Activated CD8-positive, alpha-beta memory T cell treated with anti-CD3 and anti-CD28 coated beads, Interleukin-2, amount 10 ng/mL, durations not matched to agents 7 days and 5 days (primary cell): ENCODE measurements at places on chromosomes 5 and 9. TPM values are rescaled to one million over a fixed set of nuclear protein-coding genes. Genes with fewer than 3 reads are reported as not detected.

The ABO gene
- total RNA-seq: not detected

DNA sequence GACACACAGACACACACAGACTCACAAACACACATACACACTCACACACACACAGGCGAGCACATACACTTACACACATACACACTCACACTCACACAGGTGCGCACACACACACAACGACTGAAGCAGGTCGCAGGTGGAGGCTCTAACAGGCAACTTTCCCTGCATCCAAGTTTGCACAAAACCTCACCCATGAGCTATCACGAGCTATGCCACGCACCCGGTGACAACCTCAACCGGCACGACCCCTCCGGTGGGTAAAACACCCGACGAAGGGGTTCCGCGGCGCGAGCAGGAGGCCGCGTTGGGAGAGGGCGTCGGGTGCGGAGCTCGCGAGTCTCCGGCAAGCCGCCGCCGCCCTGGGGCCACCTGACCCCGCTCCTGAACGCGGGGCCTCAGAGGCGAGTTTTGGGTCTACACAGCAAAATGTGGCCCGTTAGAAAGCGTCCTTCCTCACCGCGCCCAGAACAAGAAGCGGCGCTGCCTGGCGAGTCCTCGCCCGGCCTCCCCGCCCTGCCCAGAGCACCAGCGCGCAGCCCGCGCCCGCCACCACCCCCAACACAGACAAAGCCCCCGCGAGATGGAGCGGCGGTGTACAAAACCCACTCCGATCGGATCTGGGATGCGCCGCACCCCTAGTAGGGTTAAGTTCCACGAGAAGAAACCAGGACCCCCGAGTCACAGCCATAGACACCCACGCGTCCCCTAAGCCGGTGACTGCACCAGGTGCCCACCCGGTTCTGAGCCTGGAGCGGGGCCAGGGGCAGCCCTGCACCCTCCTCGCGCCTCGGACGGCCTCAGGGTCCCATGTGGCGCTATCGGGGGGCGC is 665 bp downstream of the SLC6A3 start:
- no peak overlapping the region for H3K27ac ChIP-seq
- peak; percentile 28 for DNase-seq
- peaks cover 26% of the 10 kb centered on the region for H3K4me1 ChIP-seq
- H3K4me3 ChIP-seq: no peak overlapping the region
- H3K27me3 ChIP-seq: peaks cover 58% of the 10 kb centered on the region
- no peaks in the 10 kb centered on the region for H3K36me3 ChIP-seq

The MLANA gene
- total RNA-seq: not detected

The GZMA gene
- total RNA-seq: 1,065 TPM

- H3K4me1 ChIP-seq: peaks cover 4% of the 10 kb centered on the region
- H3K27me3 ChIP-seq: no peaks in the 10 kb centered on the region
- no peak for DNase-seq
- H3K4me3 ChIP-seq: no peak overlapping the region
Observed at GRCh38 chr5:142072488-142072887, 36.1 kb upstream of the NDFIP1 start.

- peaks cover 26% of the 10 kb centered on the region for H3K27me3 ChIP-seq
- peak; percentile 70 for DNase-seq
- no peak overlapping the region for H3K4me3 ChIP-seq
- no peaks in the 10 kb centered on the region for H3K36me3 ChIP-seq
Observed at GRCh38 chr9:98998441-98999151, 54.9 kb downstream of the COL15A1 start.

DNA sequence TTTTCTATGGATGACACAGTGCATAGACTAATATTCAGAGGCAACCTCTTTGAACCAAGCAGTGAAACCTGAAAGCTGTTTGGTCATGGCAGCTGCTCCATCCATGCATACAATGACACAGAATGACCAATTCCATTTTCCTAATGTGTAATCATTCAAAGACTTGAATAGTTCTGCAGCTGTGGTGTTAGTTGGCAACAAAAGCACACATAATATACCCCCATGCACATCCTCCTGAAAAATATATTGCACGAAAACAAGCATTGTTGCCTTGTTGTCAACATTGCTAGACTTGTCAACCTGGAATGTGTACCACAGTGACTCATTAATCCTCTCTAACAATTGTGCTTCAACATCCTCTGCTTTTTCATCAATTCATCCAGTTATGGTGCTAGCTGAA is 71.0 kb upstream of the SEMA6A start:
- no peak for DNase-seq
- H3K27me3 ChIP-seq: no peaks in the 10 kb centered on the region
- H3K36me3 ChIP-seq: no peaks in the 10 kb centered on the region
- no peaks in the 10 kb centered on the region for H3K4me1 ChIP-seq
- no peak overlapping the region for H3K27ac ChIP-seq

The FOXD4L5 gene
- 0.18 TPM for total RNA-seq

The SLIT3 gene
- total RNA-seq: 0.09 TPM

DNA sequence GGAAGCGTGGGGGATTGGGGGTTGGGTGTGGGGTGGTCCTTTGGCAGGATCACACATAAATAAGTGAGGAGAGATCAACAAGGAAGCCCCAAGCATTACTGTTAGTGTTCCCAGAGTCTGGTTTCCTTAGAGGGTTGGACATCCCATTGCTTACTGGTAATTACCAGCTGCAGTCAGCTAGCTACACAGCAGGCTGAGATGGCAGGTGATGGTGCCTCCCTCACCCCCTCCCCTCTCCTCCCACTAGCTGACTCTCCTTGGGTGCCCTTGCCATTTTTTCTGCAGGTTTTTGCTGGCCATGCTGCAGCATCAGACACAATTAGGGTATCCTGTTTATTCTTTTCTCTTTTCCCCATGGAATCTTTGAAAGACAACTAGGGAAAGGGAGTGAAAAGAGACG is 107.5 kb upstream of the TLR4 start:
- no peak for DNase-seq
- H3K4me1 ChIP-seq: no peaks in the 10 kb centered on the region
- no peak overlapping the region for H3K4me3 ChIP-seq
- no peak overlapping the region for H3K27ac ChIP-seq
- H3K36me3 ChIP-seq: no peaks in the 10 kb centered on the region

GRCh38 chr9:129405089-129405826 is 215.6 kb downstream of the C9orf50 start:
- no peak overlapping the region for H3K27ac ChIP-seq
- H3K36me3 ChIP-seq: peaks cover 4% of the 10 kb centered on the region
- no peak overlapping the region for H3K4me3 ChIP-seq
- H3K4me1 ChIP-seq: peaks cover 1% of the 10 kb centered on the region

DNA sequence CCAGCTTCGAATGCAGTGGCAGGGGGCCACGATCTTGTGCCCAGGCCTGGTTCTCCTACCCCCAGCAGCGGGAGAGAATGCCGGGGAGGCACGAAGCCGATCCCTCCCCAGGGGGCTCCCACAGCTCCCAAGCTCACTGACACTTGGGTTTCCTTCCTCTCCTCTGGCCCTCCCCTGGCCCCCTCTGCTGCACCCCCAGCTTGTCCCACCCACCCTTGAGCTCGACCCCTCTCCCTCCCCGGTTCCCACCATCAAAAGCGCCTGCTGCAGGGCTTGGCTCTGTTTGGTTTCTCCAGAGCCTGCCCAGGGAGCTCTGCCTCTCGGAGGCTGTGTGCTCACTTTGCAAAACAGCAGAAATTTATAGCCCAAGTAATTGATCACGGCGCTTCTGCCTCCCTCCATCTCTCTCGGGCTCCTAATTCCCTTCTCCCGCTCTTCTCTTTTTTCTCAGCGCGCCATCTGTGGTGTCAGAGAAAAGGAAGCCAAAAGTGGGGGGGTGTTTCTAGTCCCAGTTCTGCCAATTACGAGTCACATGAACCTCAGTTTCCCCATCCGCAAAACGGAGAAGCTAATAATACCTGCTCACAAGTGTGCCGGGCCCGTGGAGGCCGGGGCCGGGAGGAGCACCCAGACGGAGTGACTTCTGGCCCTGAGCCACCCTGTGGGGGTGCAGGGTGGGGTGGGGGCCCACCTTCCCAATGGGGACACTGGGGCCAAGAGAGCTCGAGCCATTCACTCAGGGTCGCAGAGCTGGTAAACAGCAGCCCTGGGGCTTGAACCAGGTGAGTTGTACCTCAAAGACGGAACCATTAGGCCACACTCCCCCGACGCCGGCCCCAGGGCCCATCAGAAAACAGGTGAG is 141.2 kb upstream of the IER5L start:
- H3K36me3 ChIP-seq: no peaks in the 10 kb centered on the region
- H3K4me3 ChIP-seq: no peak overlapping the region
- peaks cover 8% of the 10 kb centered on the region for H3K27me3 ChIP-seq
- no peak overlapping the region for H3K27ac ChIP-seq

DNA sequence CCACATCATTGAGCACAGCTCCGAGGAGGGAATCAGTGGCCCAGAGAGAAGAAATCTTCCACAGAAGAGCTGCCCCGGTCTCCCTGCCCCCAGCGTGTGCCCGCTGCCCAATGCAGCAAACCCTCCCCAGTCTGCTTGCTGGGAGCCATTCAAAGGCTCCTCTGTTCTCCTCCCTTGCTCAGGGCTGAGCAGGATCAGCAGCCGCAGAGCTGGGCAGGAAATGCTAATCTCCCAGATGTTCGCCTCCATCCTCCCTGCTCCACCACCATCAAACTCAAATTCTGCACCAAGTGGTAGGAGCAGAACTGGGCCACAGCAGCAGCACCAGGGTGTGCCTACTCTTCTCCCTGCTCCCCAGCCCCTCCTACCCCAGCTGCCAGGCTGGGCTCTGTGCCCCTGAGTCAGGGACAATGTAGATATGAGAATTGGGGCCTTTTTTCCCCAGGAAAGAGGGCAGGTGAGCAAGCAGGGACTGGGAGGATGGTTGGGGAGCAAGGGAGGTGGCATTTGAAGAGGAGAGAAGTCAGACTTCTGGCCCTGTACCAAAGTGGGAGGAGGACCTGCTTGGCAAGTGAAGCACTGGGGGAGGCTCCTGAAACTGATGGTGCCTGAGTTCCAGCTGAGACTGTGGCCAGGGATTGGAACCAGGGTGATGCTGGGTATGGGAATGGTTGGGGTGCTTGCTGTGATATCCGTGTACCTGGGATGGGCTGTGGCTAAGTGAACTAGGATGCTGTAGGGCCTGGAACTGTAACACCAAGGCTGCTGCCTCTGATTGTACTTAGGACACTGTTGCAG is 1.9 kb upstream of the PCDH1 start:
- H3K4me1 ChIP-seq: peaks cover 22% of the 10 kb centered on the region
- DNase-seq: no peak
- H3K27ac ChIP-seq: no peak overlapping the region
- H3K4me3 ChIP-seq: no peak overlapping the region
- peaks cover 88% of the 10 kb centered on the region for H3K27me3 ChIP-seq

DNA sequence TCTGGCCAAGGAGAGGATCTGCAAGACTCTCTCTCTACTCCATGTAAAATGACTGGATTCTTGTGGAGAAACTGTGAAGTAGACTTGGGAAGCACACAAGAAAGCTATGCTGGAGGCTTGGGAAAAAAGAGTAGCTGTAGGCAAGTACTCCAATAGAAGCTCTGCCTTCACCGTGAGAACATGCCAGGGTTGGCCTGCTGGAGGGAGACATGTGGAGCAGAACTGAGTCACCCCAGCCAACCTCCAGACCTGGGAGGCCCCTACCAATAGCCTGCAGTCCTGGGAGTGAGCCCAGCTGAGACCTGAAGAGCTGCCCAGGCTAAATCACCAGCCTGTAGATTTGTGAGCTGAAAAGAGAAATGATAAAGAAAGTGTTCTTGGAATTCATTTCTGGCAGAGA is 66.6 kb downstream of the DEPDC1B start:
- no peaks in the 10 kb centered on the region for H3K4me1 ChIP-seq
- DNase-seq: no peak
- no peak overlapping the region for H3K4me3 ChIP-seq
- peaks cover 52% of the 10 kb centered on the region for H3K36me3 ChIP-seq

The CCNJL gene
- not detected for total RNA-seq

The MAMDC4 gene
- total RNA-seq: 15.5 TPM

The LRRC14B gene
- not detected for total RNA-seq

DNA sequence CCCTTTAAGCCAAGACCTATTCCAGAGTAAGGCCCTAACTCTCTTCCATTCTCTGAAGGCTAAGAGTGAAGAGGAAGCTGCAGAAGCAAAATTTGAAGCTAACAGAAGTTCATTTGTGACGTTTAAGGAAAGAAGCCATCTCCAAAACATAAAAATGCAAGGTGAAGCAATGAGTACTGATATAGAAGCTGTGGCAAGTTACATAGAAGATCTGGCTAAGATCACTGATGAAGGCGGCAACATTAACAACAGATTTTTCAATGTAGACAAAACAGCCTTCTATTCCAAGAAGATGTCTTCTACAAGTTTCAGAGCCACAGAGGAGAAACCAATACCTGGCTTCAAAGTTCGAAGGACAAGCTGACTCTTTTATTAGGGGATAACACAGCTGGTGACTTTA is 1143.4 kb downstream of the CDH12 start:
- H3K27me3 ChIP-seq: no peaks in the 10 kb centered on the region
- H3K4me1 ChIP-seq: no peaks in the 10 kb centered on the region
- no peak for DNase-seq
- H3K4me3 ChIP-seq: no peak overlapping the region

DNA sequence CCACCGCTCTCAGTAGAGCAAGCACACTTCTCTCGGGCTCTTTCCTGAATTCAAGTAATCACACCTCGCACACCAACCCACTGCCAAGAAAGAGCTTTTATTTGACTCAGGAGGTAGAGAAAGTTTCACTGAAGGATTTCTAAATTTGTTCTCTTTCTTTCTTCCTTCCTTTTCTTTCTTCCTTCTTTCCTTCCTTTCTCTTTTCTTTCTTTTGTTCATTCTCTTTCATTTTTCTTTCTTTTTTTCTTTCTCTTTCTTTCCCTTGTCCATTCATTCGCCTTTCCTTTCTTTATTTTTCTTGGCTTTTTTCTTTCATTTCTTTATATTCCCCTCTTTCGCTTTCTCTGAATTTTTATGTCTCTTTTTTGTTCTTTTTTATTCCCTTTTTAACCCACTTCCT is 300.1 kb downstream of the ENC1 start:
- H3K4me1 ChIP-seq: no peaks in the 10 kb centered on the region
- DNase-seq: no peak
- H3K4me3 ChIP-seq: no peak overlapping the region
- no peaks in the 10 kb centered on the region for H3K36me3 ChIP-seq
- no peak overlapping the region for H3K27ac ChIP-seq

DNA sequence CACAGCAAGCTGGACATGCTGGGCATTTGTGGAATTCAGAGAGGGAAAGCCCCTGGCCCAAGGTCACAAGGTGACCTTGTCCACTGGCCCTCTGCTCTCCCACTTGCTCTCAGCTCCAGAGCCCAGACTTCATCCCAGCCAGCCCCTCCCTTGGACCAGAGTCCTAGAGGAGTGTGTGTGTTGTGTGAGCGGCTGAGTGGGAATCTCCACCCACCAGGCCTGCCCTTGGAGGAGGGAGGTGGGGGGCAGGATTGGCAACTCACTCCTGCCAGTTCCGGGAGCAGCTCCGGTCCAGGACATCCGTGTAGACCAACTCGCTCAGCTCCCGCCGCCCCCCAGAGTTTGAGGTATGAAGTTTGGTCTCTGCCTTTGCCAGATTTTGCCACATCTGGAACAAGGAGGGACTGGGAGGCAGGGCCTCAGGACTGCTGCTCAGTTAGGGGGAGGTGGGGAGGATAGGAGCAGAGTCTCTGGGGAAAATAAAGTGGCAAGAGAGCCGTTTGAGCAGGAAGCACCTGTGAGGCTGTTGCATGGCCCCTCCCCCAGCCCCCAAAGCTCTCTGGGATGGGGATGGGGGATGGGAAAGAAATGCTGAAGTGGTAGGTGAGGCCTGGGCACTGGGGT is 1.4 kb downstream of the MZB1 start:
- H3K36me3 ChIP-seq: peaks cover 12% of the 10 kb centered on the region
- no peak for DNase-seq

- H3K36me3 ChIP-seq: peaks cover 2% of the 10 kb centered on the region
- no peak overlapping the region for H3K4me3 ChIP-seq
- H3K27me3 ChIP-seq: peaks cover 28% of the 10 kb centered on the region
- no peak for DNase-seq
- no peaks in the 10 kb centered on the region for H3K4me1 ChIP-seq
Observed at GRCh38 chr5:175614861-175615260, 43.0 kb upstream of the HRH2 start.

The EFNA5 gene
- total RNA-seq: not detected

The NTRK2 gene
- 0.12 TPM for total RNA-seq

The HCN1 gene
- total RNA-seq: not detected

The RAD17 gene
- 19.7 TPM for total RNA-seq
